Posterior cingulate gyrus (tissue), 11 donors: ENCODE measurements at places on chromosomes 3 and 15.

DNA sequence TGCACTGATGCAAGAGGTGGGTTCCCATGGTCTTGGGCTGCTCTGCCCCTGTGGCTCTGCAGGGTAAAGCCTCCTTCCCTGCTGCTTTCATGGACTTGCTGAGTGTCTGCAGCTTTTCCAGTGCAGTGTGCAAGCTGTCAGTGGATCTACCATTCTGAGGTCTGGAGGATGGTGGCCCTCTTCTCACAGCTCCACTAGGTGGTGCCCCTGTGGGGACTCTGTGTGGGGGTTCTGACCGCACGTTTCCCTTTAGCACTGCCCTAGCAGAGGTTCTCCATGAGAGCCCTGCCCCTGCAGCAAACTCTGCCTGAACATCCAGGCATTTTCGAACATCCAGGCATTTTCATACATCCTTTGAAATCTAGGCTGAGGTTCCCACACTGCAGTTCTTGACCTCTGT lies 329.8 kb upstream of the NAALADL2 start:
- no peak for DNase-seq

DNA sequence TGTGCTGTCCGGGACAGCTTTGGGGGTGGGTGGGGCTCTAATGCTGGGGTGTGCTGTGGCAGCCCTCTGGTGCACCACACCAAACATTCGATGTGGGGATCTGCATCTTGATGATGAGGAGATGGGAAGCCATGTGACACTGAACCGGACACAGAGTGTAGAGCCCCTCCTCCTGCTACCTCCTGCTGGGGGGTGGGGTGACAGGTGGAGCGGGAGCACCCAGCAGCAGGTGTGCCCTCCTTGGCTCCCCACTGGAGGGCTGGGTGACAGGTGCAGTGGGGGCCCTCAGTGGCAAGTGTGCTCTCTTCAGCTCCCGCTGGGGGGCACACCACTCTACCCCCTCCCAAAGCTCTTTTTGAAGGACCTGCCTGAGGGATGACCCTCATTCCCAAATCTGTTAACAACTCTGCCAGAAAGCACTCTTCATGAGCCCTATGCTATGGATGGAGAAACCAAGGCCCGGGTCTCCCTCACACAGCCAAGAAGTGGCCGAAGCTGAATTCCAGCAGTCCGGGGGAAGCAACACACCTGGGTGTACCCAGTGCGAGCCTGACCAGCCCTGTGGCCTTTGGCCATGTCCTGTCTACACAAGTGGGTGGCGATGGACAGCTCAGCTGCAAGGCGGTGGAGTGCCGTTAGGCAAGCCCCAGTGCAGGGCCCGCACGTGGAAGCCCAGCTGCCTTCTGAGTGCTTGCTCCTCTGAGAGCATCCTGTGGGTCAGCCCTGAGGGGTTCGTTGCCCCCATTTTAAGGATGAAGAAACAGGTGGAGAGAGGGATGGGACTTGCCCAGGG lies 609 bp upstream of the UROC1 start:
- DNase-seq = no peak

DNA sequence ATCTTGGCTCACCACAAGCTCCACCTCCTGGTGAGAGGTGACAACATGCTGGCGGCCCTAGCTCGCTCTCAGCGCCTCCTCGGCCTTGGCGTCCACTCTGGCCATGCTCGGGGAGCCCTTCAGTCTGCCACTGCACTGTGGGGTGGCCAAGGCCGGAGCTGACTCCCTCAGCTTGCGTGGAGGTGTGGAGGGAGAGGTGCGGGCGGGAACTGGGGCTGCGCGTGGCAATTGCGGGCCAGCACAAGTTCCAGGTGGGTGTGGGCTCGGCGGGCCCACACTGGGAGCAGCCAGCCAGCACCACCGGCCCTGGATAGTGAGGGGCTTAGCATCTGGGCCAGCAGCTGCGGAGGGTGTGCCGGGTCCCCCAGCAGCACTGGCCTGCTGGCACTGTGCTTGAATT lies 275.7 kb upstream of the P2RY1 start:
- DNase-seq = no peak

DNA sequence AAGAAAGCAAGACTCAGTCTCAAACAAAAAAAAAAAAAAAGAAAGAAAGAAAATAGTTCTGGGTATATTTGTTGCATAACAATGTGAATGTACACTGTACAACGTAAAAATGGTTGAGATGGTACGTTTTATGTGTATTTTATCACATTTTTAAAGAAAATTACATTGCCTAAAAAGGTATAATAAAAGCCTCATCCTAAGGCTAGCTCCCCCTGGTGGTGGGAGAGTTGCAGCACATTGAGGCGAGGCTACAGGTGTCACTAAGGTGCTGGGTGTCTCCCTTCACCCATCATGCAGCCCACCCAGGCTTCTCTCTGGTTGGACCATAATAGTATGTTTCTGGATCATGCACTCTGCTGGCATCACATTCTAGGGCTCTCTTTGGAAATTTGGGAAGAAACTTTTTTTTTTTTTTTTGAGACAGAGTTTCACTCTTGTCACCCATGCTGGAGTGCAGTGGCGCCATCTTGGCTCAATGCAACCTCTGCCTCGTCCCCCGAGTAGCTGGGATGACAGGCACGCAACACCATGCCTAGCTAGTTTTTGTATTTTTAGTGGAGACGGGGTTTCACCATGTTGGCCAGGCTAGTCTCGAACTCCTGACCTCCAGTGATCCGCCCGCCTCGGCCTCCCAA lies 12.4 kb upstream of the RAB11A start:
- DNase-seq = no peak

GRCh38 chr15:43913941-43914340 lies 87.1 kb downstream of the WDR76 start:
- DNase-seq = no peak

DNA sequence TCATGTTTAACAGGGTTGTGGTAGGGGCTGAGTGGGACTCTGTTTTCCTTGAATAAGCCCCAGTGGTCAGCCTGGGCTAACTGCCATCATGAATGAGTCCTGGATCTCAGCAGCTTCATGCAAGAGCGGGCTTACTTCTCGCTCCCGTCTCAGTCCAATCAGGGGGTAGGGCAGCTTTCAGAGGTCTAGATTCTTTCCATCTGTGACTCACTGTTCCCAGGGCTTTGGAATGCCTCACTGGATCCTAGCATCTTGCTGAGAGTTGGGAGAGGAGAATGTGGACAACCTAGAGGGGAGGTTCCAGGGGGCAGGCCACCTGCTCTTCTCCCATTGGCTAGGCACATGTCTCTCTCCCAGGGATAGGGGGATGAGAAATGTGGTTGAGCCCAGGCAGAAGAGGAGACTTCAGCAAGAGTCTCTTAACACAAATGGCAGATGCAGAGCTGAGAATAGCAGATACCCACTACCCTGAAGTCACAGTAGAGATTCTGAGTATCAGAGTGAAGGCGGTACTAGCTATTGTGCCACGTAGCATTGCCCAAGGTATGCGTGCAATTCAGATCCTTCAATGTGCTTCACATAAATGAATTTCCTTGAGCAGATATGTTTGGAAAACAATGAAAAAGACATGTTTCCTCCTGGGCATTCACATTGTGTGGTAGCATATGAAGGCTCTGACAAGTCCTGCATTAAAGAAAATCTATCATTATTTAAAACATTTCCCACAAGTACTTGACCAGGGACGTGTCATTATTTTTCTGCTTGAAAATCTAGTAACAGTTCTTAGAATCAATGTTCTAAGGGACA lies 257.7 kb upstream of the PROK2 start:
- DNase-seq = no peak
